Stomach (tissue), 19 donors: ENCODE measurements at places on chromosomes 6 and 20. TPM values are rescaled to one million over a fixed set of nuclear protein-coding genes. Genes with fewer than 3 reads are reported as not detected.
A peak's percentile ranks its signal among the peaks of the same experiment; 100 is the strongest.

- H3K27ac ChIP-seq: peak overlapping the region; percentile 73
- peaks cover 83% of the 10 kb centered on the region for H3K27me3 ChIP-seq
- no peaks in the 10 kb centered on the region for H3K4me1 ChIP-seq
- peak overlapping the region; percentile 28 for H3K4me3 ChIP-seq
- no peak for DNase-seq
These were observed 25.2 kb downstream of the GPX6 start for GRCh38 chr6:28490205-28490890.

The MCUR1 gene
- total RNA-seq: 10.3 TPM

The RAET1L gene
- total RNA-seq: not detected

GRCh38 chr20:33578510-33578909 is 83.6 kb upstream of the C20orf144 start:
- H3K27ac ChIP-seq: no peak overlapping the region
- no peak overlapping the region for H3K4me3 ChIP-seq
- peaks cover 46% of the 10 kb centered on the region for H3K4me1 ChIP-seq

GRCh38 chr6:63319939-63320338 is at the start of gene LGSN:
Gene LGSN, minus strand, starts transcription at chr6:63319983. Its CDS starts 40 bp downstream, at chr6:63319943.
- H3K36me3 ChIP-seq: no peaks in the 10 kb centered on the region
- no peak within 1 kb of the TSS for H3K4me3 ChIP-seq
- H3K27me3 ChIP-seq: no peaks in the 10 kb centered on the region
- no peak for DNase-seq
- H3K27ac ChIP-seq: no peak within 1 kb of the TSS
- no peaks in the 10 kb centered on the region for H3K4me1 ChIP-seq
